ENCODE measurements at places on chromosomes 7 and 10.

DNA sequence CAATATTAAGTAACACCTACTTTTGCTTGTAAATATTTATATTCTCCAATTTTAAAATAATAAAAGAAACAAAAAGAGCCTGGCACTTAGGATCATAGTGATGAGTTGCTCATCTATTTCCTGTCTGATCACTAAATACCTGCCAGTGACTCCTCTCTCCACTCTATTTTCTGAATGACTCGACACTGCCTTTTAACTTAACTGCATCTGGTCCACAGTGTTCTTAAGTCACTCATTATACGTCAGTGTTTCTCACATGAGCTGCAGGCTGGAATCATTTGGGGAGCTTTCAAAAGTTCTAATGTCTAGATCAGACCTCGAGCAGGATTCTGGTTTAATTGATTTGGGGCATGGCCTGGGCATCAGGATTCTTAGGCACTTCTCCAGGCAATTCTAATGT lies 78.0 kb upstream of the AGBL3 start:
- DNase-seq = no peak

- DNase-seq = no peak
These were observed 687.6 kb downstream of the AUTS2 start for GRCh38 chr7:70285854-70286253.

DNA sequence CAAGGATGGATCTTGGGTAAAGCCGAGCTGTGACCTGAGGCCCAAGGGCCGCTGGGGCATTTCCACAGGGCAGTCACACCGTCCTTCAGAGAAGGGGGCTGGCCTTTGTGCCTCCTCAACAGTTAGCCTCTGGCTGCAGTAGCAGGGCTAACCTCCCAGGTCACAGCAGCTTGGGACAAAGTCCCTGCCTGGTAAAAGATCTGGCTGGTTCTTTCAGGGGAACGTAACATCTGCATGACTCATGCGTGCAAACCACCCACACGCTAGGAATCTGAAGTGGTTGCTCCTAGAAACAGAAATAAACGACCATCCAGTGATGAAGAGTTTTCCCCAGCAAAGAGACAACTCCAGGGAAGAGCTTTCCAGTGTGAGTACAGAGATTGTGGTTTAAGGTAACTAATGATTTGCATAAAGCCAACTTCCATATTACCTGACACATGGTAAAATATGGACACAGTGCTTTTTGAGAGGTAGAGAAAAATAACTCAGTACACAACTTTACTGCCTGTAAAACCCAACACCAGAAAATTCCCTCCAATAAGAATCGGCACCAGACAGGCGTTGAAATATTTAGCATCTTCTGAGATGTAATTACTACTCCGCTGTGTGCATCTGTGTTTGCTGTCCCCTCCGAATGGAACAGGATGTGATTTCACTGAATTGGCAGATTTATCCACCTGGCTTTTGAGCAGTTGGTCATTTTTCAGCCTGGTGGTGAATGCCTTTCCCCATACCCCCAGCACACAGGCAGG lies 84.9 kb upstream of the ADRB1 start:
- peak; percentile 83 for DNase-seq

GRCh38 chr10:124652200-124652599 lies 92.0 kb downstream of the FAM53B start:
- no peak for DNase-seq

GRCh38 chr10:79939969-79940368 lies 8.9 kb downstream of the SFTPD start:
- DNase-seq = no peak
